Stimulated activated CD4-positive, alpha-beta T cell treated with anti-CD3 and anti-CD28 coated beads, Interleukin-12 subunit alpha, Interleukin-12 subunit beta, amount 100 ng/mL, for 24 hours (primary cell): ENCODE measurements at places on chromosomes 6 and 20.

DNA sequence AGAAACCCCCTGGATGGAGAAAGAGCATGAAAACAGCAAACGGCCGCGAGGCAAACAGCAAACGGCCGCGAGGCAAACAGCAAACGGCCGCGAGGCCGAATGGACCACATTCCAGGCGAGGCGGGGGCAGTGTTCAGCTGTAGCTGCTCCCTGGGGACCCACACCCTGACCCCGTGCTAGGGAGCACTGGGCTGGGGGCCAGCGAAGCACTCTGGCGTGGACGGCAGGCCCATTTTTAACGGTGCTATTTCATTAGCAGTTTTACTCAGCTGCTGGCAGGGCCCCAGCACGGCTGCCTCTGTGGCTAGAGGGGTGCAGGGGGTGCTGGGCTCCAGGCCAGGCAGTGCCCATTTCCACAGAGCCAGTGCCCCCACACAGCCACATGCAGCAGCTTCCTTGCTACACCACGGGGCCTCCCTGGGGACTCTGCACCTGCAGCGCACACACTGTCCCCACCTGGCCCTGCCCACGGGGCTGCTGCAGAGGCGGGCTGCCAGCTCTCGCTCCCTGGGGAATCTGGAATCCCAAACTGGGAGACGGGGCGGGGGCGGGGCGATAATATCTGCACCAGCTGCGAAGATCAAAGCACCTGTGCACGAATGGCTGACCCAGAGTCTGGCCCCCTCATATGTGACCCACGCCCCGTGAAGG lies 35.6 kb upstream of the SLCO4A1 start:
- DNase-seq = no peak

DNA sequence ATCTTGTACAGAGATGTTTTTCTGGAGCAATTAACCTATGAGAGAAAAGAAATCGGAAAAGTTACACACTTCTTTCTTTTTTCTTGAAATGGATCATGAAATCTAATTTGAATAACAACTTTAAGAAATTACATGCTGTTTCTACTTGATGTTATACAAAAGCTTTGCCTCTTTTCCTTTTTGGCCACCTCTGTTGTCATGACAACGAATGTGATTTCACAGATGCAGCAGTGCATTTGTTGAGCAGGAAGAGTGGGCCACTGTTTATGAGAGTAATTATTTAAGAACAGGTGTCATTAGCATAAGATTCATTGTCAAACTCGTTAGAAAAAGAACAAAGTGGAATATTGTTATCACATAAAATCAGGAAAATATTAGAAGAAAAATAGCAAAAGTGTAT lies 148.3 kb upstream of the IMPG1 start:
- no peak for DNase-seq

- no peak for DNase-seq
Measured at GRCh38 chr6:28743271-28743789, 180.5 kb downstream of the TRIM27 start.

GRCh38 chr20:53642196-53643030 lies 48.8 kb upstream of the ZNF217 start:
- DNase-seq = no peak

DNA sequence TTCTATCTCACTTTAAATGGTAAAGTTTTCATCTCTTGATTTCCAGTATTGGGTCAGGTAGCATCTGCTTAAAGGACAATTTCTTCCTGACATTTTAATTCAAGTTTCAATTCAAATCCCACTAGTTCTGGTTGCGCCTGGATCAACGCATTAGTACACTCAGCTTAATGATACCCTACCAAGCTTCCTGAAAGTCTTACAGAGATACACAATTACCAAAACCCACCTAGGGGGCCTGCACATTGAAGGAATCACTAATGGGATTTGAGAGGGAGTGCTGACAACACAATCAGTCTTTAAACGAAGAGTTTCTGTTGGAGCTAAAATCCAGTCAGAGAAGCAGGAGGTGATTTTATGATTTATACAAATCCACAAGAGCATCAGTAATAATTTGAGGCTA lies 293.0 kb downstream of the PHF3 start:
- DNase-seq = no peak

DNA sequence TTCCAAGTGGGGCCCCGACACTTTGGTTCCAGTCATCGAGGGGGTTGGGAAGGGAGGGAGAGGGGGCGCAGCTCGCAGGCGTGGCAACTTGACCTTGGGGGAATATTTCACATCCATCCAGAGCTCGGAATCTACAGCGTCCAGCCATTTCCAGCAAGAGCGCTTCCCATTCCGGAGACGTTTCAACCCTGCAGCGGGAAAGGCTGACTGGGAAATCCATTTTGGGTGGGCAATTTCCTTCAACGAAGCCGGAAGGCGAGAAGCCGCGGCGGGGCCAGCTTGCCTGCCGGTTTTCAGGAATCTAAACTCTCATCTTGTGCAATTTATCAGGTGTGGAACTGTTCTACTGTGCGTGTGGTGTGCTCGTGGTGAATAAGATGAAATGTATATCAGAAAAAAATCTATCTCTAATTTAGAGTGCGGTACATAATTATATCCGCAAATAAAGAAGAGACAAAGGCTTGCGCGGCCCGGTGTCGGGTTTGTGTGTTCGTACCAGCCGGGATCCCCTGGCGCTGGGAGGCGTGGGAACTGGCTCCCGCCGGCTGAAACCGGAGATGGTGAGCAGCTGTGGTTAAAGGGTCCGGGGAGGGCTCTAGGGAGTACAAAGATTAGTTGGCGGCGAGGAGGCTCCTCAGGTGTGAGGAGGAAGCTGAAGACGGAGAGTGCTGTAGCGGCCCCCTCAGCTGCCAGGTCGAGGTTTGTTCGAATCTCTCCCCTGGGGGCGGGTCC lies 4.8 kb downstream of the SLC32A1 start:
- DNase-seq = no peak

DNA sequence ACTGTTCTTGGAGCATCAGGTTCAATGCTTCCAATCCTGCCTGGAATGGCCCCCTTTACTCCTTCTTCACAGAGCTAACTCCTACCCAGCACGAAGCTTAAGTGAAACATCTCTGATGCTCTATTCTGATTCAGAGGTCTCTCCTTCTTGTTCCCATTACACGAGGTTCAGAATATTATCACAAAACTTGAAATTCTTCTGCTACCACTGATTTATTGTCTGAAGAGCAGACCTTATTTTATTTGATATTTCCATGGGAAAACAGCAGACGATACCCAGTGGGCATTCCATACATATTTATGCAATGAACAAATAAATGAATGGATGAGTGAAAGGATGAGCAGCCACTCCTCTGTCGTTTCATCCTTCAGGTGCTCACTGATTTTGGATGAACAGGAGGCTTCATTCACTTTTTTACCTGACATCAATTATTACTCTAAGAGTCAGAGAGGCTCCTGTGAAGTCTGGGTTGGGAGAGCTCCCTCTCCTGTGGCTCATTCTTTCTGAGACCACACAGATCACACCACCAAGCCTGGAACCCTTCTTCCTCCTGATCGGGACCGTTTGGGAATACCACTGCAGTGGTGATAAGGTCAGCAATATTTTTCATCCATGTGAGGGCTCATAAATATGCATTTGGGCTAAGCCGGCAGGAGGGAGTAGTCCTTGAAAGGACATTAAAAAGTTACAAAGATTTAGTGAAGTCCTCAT lies 25.8 kb downstream of the SMLR1 start:
- DNase-seq = no peak

DNA sequence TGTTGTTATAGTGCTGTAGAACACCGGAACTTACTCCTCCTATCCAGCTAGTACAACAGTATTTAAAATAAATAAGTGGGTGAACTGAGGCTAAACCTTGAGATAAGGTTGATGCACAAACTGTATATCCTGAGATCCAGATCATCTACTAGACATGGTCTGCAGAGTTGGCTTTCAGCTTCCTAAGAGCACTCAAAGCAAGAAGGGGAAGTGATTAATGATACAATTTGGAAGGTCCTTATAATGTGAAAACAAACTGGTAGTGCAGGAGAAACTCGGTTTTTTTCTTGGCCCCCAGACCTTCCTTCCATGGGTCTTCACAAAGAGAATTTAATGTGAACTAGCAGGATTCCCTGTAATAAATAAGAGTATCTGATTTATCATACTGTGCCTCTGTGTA lies 27.4 kb upstream of the RREB1 start:
- no peak for DNase-seq

- no peak for DNase-seq
Measured at GRCh38 chr6:70860045-70860444, 96.8 kb downstream of the B3GAT2 start.

- no peak for DNase-seq
Measured at GRCh38 chr20:53794529-53795115, 201.0 kb upstream of the ZNF217 start.

DNA sequence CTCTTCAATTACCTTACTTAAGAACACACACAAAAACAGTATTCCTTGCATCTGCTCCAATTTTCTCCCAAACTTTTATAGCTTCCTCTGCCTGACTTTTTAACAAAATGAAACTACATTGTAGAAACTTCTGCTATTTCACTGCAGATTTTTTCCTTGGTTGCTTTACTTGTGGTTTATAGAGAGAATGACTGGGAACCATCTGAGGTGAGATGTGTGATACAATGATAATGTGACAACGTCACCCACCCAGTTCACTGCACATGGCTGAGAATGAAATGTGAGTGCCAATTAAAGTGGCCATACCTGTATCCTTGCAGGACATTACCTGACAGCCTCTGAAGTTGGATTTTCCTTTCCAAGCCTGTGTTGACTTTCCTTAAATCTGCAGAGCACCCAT lies 258.4 kb downstream of the CD83 start:
- no peak for DNase-seq

GRCh38 chr6:80988286-80988685 lies 764.2 kb downstream of the TENT5A start:
- DNase-seq = no peak

DNA sequence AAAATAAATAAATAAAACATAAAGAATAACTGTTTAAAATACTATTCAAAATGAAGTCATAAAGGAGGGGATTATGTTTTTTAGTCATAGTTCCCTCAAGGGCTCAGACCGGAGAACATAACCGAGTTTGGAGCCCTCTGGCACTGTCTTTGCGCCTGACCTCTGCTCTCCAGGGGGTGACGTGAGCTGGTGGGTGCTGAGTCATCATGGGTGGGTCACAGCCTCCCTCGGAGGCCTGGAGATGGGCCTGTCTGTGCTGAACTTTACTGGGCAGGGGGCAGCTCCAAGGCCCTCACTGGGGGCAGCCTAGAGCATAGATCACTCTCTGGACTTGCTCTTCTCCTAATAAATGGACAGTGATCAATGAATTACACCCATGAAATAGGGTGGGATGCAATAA lies 3.1 kb upstream of the MAVS start:
- no peak for DNase-seq

GRCh38 chr6:79201143-79201542 lies 33.3 kb downstream of the HMGN3 start:
- DNase-seq = no peak

GRCh38 chr20:1119128-1119505 lies 715 bp downstream of the PSMF1 start:
- DNase-seq = no peak

- DNase-seq = no peak
Measured at GRCh38 chr20:20665606-20666332, 46.7 kb downstream of the RALGAPA2 start.

GRCh38 chr20:58482416-58482815 lies 32.8 kb downstream of the APCDD1L start:
- DNase-seq = no peak

DNA sequence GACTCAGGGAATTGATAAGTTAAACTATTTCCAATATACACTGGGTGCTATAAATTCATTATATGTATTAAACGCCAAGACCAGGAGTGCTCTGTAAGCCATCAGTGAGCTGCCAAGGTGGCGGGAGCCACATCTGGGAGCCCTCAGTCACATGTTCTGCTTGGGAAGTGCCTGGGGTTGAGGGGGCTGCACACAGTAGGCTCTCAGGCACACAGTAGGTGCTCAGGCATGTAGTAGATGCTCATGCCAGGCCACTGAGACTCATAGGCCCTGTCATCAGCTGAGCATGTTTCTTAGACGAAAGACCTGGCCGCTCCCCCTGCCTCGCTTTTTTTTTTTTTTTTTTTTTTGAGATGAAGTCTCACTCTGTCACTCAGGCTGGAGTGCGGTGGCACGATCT lies 83.3 kb upstream of the BHLHE23 start:
- no peak for DNase-seq

DNA sequence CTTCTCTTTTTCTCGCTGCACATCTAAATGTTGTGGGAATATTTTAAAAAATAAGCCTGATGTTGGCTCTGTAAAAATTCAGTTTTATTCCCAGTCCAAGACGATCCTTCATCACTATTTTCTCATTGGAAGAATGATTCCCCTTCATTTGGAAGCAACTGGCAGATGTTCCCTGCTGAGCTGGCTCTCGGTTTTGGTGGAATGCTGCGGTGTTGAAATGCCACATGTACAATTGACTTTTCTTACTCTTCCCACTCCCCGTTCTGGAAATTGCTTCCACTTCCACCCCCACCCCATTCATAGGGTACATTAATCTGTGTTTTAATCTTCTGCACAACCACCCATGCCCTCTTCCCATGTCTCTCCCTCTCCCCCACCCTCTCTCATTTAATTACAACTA lies 496.3 kb upstream of the MAP3K7 start:
- no peak for DNase-seq

GRCh38 chr20:16676891-16677290 lies 52.9 kb upstream of the SNRPB2 start:
- DNase-seq = no peak
